Germinal center (tissue), 1 donor: ENCODE measurements at places on chromosomes 12 and 14.
A peak's percentile ranks its signal among the peaks of the same experiment; 100 is the strongest.

DNA sequence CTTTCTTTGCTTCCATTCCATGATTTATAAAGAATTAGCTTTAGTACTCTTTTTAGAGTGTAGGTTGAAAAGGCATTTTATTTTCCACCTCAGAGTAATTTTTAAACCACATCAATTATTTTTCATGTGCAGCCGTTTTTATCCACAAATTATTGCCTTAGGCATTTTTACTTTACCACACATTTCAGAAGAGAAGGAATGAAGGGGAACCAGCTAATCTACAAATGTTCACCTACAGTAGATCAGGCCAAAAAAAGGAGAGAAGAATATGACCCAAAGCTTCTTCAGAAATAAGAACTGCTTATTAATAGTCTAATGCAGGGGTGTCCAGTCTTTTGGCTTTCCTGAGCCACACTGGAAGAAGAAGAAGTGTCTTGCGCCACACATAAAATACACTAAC, 19.8 kb upstream of the NTN4 start:
- no peak for DNase-seq

- DNase-seq: no peak
These were observed 62.6 kb downstream of the DUSP6 start for GRCh38 chr12:89289720-89290119.

DNA sequence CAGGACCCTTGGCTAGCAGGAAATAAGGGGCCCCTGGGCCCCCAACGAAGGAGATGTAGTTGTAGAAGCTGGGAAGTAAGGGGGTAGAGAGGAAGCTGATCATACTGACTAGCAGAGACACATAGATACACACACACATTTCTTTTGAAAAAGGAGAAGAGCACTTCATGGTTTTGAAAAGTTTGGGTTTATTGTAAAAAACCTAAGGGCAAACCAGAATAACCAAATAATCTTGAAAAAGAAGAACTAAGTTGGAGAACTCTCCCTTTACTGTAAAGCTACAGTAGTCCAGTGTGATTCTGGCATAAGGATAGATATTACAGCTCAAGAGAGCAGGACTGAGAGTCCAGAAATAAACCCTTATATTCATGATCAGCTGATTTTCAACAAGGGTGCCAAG, 5.8 kb upstream of the HCAR3 start:
- DNase-seq: no peak

DNA sequence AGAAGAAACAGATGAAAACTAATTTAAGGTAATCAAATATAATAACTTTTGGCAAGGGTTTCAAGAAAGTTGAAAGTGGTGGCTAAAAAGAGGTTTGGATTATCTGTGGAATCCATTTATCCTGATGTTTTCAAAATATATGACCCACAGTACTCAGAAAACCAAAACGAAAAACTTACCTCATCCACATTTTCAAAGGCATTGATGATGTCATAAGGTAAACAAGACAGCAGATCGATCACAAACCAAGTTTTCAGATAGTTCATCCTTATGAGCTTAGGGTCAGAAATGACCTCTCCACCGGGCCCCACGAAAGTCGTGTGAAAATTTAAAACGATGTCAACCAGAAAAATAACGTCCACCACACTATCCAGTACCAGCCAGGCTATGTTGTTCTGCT, 64.6 kb downstream of the KCNH5 start:
- no peak for DNase-seq

GRCh38 chr12:11158885-11159444, 12.0 kb upstream of the SMIM10L1 start:
- no peak for DNase-seq

DNA sequence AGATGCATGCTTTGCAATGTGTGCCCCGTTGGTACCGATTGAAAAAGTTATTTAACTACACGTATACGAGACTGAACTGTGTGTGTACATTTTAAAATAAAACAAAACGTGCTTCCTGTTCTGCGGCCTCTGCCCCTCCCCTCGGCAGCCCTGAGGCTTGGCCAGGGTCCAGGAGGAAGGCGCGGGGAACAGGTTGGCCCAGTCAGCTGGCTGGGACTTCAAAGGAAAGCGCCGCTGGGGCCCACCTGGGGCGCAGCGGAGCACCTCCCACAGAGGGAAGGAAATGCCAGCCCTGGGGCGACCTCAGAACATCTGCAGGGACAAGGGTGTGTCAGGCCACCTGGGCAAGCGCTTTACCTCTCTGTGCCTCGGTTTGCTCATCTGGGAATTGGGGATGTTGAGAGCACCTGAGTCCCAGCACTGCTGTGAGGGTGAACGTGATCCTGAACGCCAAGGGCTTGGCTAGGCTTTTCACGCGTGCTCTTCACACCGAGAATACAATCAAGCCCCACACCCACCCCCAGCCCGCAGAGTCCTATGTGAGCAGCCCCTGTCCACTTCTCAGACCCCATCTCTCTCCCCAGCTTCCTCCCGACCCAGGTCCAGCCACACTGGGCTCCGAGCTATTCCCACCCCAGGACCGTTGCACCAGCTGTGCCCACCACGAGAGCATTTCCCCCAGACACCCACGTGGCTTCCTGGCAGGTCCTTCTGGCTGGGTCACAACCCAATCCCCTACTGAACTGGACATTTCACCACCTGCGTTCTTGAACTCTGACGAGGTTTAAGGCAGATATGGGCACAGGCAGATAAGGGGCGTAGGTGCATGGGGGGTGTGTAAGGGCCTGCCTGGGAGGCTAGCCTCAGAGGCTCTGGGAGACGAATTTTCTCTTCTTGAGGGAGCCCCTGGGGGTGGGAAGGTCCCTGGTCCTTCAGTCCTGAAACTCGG, 41.9 kb upstream of the NCOR2 start:
- peak; percentile 56 for DNase-seq

GRCh38 chr14:84750284-84750683, 779.7 kb upstream of the FLRT2 start:
- DNase-seq: no peak

- no peak for DNase-seq
These were observed 63.4 kb downstream of the APOBEC1 start for GRCh38 chr12:7602277-7602676.

- no peak for DNase-seq
These were observed 52.4 kb downstream of the BRMS1L start for GRCh38 chr14:35878272-35879150.

DNA sequence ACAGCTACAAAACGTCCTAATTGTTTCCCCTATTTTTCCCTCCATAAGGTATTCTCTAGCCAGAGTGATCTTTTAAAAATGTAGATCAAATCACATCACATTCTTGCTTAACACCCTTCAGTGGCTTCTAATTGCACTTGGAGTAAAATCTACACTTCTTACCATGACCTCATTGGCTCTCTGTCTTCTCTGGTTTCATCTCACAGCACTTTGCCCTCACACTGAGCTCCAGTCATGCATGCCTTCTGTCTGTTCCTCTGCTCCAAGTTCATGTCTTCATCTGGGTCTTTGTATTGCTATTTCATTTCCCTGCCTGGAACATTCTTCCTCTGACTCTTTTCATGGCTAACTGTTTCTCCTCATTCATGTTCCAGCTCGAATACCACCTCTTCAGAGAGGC, 220.4 kb upstream of the GARIN6 start:
- no peak for DNase-seq

GRCh38 chr12:7146906-7147305, 16.7 kb downstream of the CLSTN3 start:
- DNase-seq: no peak

- DNase-seq: no peak
These were observed 10.6 kb downstream of the BBS10 start for GRCh38 chr12:76337583-76337982.

DNA sequence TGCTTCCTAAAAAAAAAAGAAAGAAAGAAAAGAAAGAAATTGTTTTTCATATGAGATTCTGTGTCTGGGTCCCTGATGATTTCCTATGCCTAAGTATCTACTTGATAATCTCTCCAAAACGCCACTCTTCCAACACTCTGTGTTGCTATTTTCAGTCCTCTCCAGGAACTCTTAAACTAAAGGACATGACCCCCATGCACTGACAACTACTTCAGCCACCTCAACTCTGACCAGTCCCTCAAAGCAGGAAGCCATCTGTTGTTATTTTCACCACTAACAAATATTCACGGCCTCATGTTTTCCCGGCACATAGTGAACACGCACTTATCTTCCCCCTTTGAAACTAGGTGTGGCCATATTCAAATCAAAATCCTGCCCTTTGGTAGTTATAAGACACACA, 259.3 kb downstream of the PPFIA2 start:
- no peak for DNase-seq

GRCh38 chr14:30966415-30967363, 58.8 kb upstream of the AP4S1 start:
- no peak for DNase-seq

- no peak for DNase-seq
These were observed 15.8 kb upstream of the VPS33A start for GRCh38 chr12:122282061-122282460.

- peak; percentile 61 for DNase-seq
These were observed 4.5 kb downstream of the DHH start for GRCh38 chr12:49089821-49090773.

- no peak for DNase-seq
These were observed 1126.1 kb downstream of the TMEM121 start for GRCh38 chr14:106652494-106652893.

- DNase-seq: no peak
These were observed 78.2 kb downstream of the HMGA2 start for GRCh38 chr12:65902500-65902899.

DNA sequence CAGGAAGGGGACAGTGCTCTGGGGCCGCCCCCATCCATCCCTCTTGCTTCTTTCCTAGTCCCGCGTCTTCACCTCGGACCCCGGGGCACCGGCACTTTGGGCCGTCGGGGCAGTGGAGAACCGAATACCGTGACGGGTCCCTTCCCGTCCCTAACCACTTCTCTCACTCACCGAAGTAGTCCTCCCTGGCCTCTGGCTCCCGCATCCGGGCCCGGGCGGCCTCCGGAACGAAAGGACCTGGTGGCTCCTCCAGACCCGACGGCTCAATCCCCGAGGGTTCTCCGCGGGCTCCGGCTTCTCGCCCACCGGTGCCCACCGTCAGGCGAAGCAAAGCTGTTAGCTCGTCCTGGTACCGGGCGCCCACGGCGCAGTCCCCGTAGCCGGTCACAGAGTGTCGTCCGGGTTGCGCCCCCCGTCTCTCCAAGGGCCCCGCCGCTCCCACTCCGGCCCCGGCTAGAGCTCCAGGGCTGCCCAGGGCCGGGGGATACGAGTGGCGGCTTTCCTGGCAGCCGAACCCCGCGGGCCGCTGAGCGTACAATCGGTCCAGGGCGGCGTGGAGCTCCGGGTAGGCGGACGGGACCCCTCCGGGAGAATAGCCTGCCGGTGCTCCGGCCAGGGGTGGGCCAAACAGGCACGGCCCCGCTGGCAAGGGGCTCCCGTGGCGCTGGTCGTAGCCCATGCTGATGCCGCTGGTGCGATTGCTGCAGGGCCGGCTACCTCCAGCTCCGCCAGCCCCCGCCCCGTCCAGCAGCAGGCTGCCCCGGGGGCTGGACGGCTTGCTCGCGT, 1.1 kb downstream of the AJUBA start:
- peak; percentile 20 for DNase-seq

DNA sequence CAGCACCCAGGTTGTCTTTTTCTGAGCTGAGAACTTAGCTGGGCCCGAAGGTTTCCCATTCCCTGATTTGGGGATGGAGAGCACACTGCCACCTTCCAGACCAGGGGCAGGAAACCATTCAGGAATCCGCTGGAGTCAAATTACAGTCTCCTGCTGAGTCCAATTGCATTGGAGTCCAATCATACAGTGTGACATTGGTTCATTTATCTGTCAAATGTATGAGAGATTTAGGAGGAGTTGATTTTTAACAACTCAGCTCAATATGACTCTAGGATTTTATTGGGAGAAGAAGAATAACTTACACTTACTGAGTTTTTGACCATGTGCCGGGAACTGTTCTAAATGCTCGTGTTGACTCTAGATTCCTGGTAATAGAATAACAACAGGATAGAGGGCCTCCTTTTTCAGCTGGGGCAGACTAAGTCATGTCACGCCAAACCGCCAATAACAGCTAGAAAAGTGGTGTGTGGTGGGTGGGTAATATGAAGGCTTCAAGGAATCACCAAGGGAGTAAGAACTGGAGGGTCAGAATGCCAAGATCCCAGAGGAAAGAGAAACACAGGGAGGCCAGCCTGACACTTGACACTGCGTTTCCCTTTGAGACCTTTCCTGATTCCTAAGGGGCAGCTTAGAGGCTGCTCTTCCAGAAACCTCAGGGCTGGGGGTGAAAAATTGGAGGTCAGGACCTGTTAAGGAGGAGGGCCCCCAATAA, 11.5 kb downstream of the SYNDIG1L start:
- no peak for DNase-seq

DNA sequence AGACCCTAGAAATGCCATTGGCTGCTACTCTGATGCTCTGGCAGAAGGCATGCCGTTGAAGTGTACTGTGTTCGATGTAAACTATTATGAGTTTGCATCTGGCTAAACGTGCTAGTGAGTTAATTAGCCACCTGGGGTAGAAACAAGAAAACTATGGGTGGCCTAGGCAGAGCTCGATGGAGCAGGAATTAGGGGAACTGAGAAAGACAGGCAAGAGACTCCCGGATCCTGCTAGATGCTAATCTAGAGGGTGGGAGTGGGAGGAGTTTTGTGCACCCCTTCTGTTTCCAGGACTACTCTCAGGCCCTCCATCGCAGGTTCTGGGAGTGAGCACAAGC, 32.0 kb downstream of the TMEM63C start:
- no peak for DNase-seq

GRCh38 chr14:24432259-24433131, 2.7 kb downstream of the KHNYN start:
- no peak for DNase-seq

DNA sequence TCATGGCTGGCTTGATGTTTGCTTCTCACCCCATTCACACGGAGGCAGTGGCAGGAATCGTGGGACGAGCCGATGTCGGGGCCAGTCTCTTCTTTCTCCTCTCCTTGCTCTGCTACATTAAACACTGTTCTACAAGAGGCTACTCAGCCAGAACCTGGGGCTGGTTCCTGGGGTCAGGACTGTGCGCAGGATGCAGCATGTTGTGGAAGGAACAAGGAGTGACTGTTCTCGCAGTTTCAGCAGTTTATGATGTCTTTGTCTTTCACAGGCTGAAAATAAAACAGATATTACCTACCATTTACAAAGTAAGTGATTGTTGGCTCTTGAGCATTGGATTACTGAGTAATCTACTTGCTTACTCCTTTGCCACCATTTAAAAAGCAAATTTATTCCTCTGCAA, 170.6 kb downstream of the TMTC2 start:
- DNase-seq: no peak

- DNase-seq: no peak
These were observed 54.7 kb upstream of the EIF5 start for GRCh38 chr14:103279142-103280025.

GRCh38 chr14:28142400-28143015, 624.1 kb upstream of the FOXG1 start:
- DNase-seq: no peak

- DNase-seq: no peak
These were observed 198.0 kb downstream of the FOXN3 start for GRCh38 chr14:89219051-89219450.

GRCh38 chr14:96139879-96140278, 64.8 kb upstream of the BDKRB2 start:
- DNase-seq: no peak

- DNase-seq: no peak
These were observed 4.8 kb downstream of the RNU4-2 start for GRCh38 chr12:120286768-120287490.
